ENCODE measurements at places on chromosomes 12 and 14. TPM values are rescaled to one million over a fixed set of nuclear protein-coding genes. Genes with fewer than 3 reads are reported as not detected.

The DPPA3 gene
- total RNA-seq: not detected

GRCh38 chr12:78793491-78793890, 71.1 kb upstream of the SYT1 start:
- no peak for DNase-seq

The BICDL1 gene
- 30.7 TPM for total RNA-seq

GRCh38 chr12:131530041-131530332, 180.9 kb upstream of the SFSWAP start:
- DNase-seq: no peak

- DNase-seq: peak; percentile 12
Observed at GRCh38 chr12:109539508-109539907, 33.8 kb downstream of the MMAB start.

- DNase-seq: peak; percentile 28
Observed at GRCh38 chr14:78785265-78785664, 615.1 kb downstream of the NRXN3 start.

The PLEKHG7 gene
- under 0.01 TPM for total RNA-seq

GRCh38 chr12:25687226-25687625, 134.1 kb upstream of the LMNTD1 start:
- no peak for DNase-seq

DNA sequence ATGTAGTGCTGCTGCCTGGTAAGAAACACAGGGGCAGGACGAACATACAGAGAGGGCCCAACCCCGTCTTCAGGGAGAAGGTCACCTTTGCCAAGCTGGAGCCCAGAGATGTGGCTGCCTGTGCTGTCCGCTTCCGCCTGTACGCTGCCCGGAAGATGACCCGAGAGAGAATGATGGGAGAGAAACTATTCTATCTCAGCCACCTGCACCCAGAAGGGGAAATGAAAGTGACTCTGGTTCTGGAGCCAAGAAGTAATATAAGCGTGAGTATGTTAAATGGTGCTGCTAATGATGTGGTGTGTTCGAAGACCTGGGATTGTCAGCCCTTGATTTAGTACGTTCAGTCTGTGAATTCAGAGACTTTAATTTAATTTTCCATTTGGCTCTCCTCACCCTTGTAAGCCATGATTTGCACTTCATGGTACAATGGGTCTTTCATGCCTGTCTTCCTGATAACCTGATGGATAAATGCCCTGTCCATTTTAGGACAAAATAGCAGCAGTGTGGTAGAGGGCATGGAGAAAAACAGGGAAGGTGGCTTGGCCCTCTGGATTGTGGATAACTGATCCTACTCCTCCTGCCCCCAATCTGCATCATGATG, 318.9 kb downstream of the SNAPC1 start:
- DNase-seq: no peak

- DNase-seq: peak; percentile 94
Observed at GRCh38 chr12:84136862-84137367, 775.7 kb downstream of the SLC6A15 start.

The SLC38A4 gene
- total RNA-seq: 2.4 TPM

DNA sequence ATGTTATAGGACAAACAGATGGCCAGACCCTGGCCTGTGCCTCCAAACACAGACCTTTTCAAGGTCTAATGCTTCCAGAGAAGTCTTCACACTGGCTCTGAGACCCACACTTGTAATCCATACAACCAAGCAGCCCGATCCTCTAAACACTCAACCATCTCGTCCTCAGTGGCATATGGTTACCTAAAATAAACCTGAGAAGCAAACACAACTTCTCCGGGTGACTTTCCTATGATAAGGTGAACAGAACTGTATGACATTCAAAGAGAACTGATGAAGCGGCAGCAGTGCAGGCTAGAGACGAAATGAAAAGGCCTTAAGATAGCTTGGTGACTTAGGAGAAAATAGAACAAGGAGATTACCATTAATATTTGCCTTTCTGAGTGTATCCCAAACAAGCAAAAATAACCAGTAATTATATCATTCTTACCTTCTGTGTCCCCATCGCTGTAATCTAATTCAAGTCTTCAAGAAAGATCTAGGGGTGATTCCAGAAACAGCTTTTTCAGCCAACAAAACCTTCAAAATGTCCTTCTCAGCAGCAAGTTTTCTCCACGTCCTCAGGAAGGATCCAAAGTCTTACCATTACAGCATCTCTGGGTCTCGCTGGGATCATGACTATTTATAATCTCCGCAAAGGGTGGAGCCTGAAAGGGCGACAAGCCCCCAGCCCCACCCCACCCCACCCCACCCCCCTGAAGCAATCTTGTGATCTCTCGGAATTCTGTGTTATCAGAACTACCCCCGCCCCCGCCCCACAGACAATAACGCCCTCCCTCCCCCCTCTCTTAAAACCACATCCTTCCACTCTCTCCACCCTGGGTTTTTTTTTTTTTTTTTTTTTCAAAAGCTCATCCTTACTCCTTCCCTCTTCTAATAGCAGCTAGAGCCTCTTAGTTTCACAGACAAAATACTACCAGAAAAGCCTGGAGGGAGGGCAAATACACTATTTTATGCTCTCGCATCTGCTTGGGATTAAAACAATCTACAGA, at the start of gene SLC2A3:
Gene SLC2A3, minus strand, starts transcription at position 598 of the 992 bp plus-strand sequence. Its CDS starts 153 bp downstream, at position 445.
- DNase-seq: peak; percentile 62

The SLC8A3 gene
- total RNA-seq: under 0.01 TPM

The TMEM116 gene
- total RNA-seq: 8.6 TPM

- no peak for DNase-seq
Observed at GRCh38 chr14:42563313-42563712, 956.6 kb downstream of the LRFN5 start.

- DNase-seq: no peak
Observed at GRCh38 chr12:5376591-5377207, 55.2 kb upstream of the NTF3 start.

DNA sequence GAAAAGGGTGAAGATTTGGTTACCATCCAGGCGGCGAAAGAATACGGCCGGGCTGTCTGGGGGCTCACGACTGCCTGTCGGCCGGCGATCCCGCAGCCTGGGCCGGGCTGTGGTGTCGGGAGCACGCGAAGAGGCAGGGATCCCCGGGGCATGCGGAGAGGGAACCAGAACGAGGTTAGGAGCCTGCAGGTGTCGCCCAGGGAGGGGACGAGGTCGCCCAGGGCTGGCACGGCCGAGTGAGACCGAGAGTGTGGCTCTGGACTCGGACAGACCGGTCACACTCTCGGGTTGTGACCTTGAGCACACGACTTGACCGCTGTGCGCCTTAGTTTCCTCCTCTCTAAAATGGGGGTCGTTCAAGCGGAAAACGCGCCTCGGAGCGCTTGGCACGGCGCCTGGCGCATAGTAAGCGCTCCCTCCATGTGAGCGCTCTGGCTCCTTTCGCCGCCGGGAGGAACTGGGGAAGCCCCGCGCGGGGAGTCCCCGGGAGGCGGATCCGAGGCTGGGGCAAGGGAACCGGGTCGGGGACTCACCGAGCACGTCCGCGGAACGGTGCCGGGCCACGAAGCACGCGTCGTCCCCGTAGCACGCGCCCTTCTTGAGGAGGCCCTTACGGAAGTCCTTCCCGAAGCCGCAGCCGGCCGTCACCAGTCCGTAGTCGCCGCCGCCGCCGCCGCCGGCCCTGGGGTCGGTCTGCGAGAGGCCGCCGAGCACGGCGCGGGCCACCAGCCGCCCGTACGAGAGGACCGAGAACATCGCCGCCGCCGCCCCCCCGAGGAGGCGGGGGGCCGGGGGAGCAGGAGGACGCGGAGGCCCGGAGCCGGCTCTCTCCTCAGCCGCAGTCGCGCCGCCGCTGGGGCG, 612 bp downstream of the PPTC7 start:
- peak; percentile 45 for DNase-seq
